Stimulated activated CD4-positive, alpha-beta T cell treated with anti-CD3 and anti-CD28 coated beads, Interleukin-4, amount 100 ng/mL, for 24 hours (primary cell): ENCODE measurements at places on chromosomes 1 and 21.

GRCh38 chr1:100219883-100220282 is 29.8 kb downstream of the DBT start:
- DNase-seq = no peak

GRCh38 chr1:214448536-214448935 is 102.9 kb downstream of the PTPN14 start:
- no peak for DNase-seq

DNA sequence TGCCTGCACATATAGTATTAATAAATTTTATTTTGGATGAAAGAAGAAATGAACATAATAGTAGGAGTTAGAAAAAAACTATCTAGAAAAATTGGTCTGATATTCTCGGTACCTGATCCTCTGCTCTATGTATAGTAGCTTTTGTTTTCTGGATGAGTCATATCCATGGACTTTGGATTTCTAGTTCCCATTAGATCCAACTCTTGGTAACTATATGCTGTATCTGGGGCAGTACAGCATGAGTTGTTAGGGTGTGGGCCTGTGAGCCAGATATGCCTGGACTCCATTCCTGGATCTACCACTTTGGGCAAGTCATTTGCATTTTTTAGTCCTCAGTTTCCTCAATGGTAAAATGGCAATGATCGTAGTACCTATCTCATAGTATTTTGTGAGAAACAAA is 372.2 kb upstream of the PKN2 start:
- no peak for DNase-seq

DNA sequence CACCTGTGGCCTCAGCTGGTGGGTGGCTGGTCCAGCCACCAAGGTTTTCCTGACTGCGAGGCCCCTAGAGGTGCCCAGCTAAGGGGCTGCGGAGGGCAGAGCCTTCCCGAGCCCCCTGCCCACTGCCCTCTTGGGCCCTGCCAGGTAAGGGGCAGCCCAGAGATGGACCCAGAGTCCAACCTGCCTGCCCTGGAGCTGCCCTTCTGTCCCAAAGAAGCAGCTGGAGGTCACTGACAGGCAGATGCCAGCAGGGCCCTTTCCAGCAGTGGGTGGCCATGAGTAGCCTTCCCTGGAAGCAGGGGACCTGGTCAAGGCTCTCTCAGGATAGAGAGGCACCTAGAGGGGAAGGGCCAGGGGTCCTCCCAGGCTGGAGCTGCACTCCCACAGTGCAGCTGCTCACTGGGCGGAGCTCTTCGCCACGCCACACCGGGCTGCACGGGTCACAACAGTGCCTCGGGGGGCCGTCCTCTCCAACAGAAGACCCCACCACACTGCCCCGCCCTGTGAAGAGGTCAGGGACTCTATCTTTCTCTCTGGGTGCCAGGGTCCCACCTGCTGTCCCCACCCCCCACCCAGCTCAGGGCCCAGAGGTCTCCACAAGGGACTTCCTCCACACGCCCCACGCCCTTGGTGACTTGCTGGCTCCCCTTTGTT is 10.9 kb upstream of the GNB1 start:
- DNase-seq = no peak

- no peak for DNase-seq
These were observed 32.6 kb upstream of the EDN2 start for GRCh38 chr1:41517062-41517438.

- no peak for DNase-seq
These were observed 6.2 kb downstream of the PROX1 start for GRCh38 chr1:213993929-213994328.
